ENCODE measurements at places on chromosomes 16 and 17. TPM values are rescaled to one million over a fixed set of nuclear protein-coding genes. Genes with fewer than 3 reads are reported as not detected.
A peak's percentile ranks its signal among the peaks of the same experiment; 100 is the strongest.

TP53TG3C gene
- total RNA-seq = not detected

- DNase-seq = no peak
- no peak overlapping the region for H3K27ac ChIP-seq
- no peaks in the 10 kb centered on the region for H3K36me3 ChIP-seq
These were observed 61.3 kb downstream of the NKD1 start for GRCh38 chr16:50609471-50609870.

DNA sequence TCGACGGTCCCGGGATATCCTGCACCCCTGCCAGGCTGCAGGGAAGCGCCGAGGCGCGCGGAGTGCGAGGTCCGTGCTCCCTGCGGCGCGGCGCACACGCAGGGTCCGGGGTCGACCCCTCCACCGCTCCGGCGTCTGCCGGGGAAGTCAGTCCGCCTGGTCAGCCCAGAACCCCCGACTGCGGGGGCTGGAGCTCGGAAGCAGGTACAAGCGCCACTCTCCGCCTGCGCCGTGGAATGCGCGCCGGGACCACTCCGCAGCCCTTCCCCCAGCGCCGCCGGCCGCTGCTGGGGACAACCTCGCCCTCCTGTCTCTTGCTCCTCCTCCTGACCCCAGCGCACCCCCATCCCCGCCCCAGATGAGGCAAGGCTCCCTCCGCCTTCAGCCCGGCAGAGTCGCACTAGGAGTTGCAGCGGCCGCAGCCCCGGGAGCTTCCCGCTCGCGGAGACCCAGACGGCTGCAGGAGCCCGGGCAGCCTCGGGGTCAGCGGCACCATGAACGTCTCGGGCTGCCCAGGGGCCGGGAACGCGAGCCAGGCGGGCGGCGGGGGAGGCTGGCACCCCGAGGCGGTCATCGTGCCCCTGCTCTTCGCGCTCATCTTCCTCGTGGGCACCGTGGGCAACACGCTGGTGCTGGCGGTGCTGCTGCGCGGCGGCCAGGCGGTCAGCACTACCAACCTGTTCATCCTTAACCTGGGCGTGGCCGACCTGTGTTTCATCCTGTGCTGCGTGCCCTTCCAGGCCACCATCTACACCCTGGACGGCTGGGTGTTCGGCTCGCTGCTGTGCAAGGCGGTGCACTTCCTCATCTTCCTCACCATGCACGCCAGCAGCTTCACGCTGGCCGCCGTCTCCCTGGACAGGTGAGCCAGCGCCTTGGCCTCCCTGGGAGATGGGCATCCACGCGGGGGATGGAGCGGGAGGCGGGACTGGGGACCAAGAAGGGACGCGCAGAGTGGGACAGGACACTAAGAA lies at the start of gene GALR2:
TSS of gene GALR2 (plus strand) at position 392 of the 974 bp plus-strand sequence. CDS start at position 495, 103 bp downstream.
- DNase-seq = no peak
- H3K36me3 ChIP-seq = no peaks in the 10 kb centered on the region
- no peaks in the 10 kb centered on the region for H3K4me1 ChIP-seq
- no peak within 1 kb of the TSS for H3K4me3 ChIP-seq
- H3K27me3 ChIP-seq = no peaks in the 10 kb centered on the region

GRCh38 chr17:29874931-29875596 lies 55.0 kb downstream of the SSH2 start:
- H3K27ac ChIP-seq = no peak overlapping the region
- DNase-seq = no peak
- no peaks in the 10 kb centered on the region for H3K27me3 ChIP-seq

ZPBP2 gene
- not detected for total RNA-seq

GRCh38 chr16:12885742-12886141 lies 15.7 kb upstream of the SHISA9 start:
- H3K4me3 ChIP-seq = no peak overlapping the region
- H3K27ac ChIP-seq = no peak overlapping the region
- H3K36me3 ChIP-seq = no peaks in the 10 kb centered on the region
- H3K27me3 ChIP-seq = no peaks in the 10 kb centered on the region
- DNase-seq = no peak

PMFBP1 gene
- total RNA-seq = 0.66 TPM

- no peaks in the 10 kb centered on the region for H3K36me3 ChIP-seq
- H3K27me3 ChIP-seq = no peaks in the 10 kb centered on the region
- H3K4me1 ChIP-seq = no peaks in the 10 kb centered on the region
- no peak overlapping the region for H3K27ac ChIP-seq
These were observed 396.5 kb upstream of the PMFBP1 start for GRCh38 chr16:72568502-72568901.

DNA sequence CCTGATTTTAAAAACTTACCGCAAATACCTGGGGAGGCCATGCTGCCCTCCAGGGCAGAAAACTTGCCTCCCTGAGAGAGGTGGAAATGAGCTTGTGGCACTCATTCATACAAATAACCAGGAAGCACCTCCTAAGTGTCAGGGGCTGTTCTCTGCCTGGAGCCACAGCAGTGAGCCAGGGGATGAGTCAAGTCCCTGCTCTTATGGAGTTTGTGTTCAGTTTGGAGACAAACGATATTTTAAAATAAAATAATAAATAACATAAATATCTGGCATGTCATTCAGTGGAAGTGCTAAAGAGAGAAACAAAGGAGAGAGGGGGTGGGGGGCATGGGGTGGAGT lies 313.8 kb downstream of the C16orf95 start:
- H3K27me3 ChIP-seq = no peaks in the 10 kb centered on the region

DNA sequence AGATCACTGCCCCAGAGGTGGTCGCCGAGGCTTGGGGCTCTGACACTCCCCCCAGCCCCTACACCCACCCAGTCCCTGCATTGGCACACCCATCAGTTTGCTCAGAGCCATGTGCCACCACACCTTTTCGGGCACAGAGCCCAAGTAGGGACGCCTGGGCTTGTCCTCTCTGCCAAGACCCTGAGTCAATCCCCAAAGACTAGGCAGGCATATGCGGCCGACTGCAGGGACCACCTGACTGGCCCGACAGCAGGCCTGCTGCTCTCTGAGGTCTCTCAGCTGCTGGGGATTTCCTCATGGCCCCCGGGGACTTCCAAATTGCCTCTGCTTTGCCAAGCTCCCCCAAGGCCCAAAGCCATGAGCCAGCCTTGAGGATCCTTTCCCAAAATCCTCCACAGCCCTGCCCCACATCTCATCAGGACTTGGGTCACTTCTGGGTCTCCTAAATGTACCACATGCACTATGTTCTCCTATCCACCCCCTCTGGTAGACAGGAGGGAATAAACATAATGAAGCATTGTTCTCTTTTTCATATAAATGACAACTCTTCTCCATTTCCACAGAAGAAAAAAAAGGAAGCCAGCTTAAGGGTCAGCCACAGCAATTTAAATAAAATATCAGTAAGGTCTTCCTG lies 30.6 kb downstream of the MYO18A start:
- H3K36me3 ChIP-seq = no peaks in the 10 kb centered on the region
- no peaks in the 10 kb centered on the region for H3K4me1 ChIP-seq
- DNase-seq = peak; percentile 63
- H3K4me3 ChIP-seq = no peak overlapping the region

GRCh38 chr17:12730421-12730820 lies 58.9 kb upstream of the ARHGAP44 start:
- H3K36me3 ChIP-seq = peaks cover 2% of the 10 kb centered on the region
- no peaks in the 10 kb centered on the region for H3K27me3 ChIP-seq
- H3K4me1 ChIP-seq = peaks cover 11% of the 10 kb centered on the region
- DNase-seq = no peak
- peak overlapping the region; percentile 67 for H3K27ac ChIP-seq
- H3K4me3 ChIP-seq = no peak overlapping the region

DNA sequence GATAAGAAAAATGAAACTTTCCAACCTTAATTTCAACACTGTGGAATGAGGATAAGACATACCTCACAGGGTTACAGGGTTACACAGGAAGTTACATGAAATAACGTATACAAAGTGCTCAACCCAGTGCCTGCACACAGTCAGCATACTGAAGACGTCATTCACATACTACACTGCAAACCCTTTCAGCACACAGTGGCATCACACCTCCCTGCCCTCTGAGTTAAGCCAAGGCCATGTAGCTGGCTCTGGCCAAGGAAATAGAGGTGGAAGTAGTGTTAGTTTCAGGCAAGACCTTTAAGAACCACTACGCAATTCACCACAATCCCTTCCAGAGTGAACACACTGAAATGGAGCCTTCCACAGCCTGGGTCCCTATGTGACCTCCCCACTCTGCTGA lies 46.6 kb upstream of the GSG1L start:
- no peaks in the 10 kb centered on the region for H3K36me3 ChIP-seq
- H3K27me3 ChIP-seq = no peaks in the 10 kb centered on the region
- H3K4me3 ChIP-seq = no peak overlapping the region
- no peak for DNase-seq
- H3K4me1 ChIP-seq = no peaks in the 10 kb centered on the region
- no peak overlapping the region for H3K27ac ChIP-seq

AOC3 gene
- 344 TPM for total RNA-seq

GRCh38 chr17:71032746-71033273 lies 863.5 kb downstream of the KCNJ2 start:
- H3K4me3 ChIP-seq = no peak overlapping the region
- H3K27me3 ChIP-seq = no peaks in the 10 kb centered on the region
- no peak overlapping the region for H3K27ac ChIP-seq
- no peak for DNase-seq
- H3K4me1 ChIP-seq = no peaks in the 10 kb centered on the region

RGS9 gene
- total RNA-seq = 7.1 TPM

DNA sequence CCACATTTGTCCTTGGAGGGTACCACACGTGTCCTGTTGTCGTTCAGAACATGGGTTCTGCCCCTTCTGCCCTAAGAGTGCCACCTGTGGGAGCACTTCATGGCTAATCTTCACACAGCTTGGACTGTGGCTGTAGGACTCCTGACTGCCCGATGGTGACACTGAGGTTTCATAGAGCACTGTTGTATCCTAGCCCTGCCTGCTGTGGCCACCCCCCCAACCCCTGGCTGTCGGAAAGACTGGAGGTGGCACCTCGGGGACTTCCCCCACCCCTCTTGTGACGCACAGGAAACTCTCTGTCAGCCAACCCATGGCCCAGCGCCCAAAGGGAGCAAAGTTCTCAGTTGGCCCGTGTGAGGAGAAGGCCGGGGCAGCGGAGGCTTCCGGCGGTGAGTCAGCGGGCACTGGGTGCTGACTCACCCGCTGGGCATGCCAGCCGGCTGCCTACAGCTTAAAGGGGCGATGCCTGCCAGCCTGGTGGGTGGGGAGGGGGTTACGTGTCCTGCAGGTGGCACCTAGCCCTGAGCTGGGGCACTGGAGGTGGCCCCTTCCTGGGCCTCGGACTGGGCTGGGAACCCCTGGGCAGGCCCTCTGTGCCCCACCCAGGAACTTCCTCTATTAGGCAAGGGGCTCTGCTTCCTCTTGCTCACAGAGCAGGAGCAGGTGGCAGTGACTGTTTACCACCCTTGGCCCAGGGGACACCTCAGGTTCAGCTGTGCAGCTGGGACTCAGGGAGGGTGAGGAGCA lies 3.4 kb downstream of the MAP2K3 start:
- H3K27me3 ChIP-seq = no peaks in the 10 kb centered on the region
- no peak overlapping the region for H3K4me3 ChIP-seq
- peak; percentile 98 for DNase-seq
- H3K4me1 ChIP-seq = peaks cover 4% of the 10 kb centered on the region
- H3K36me3 ChIP-seq = no peaks in the 10 kb centered on the region

GRCh38 chr17:59381716-59382570 lies 50.5 kb downstream of the YPEL2 start:
- H3K27me3 ChIP-seq = no peaks in the 10 kb centered on the region
- no peaks in the 10 kb centered on the region for H3K36me3 ChIP-seq
- H3K4me1 ChIP-seq = peaks cover 7% of the 10 kb centered on the region
- H3K4me3 ChIP-seq = no peak overlapping the region

CACNG4 gene
- not detected for total RNA-seq

DNA sequence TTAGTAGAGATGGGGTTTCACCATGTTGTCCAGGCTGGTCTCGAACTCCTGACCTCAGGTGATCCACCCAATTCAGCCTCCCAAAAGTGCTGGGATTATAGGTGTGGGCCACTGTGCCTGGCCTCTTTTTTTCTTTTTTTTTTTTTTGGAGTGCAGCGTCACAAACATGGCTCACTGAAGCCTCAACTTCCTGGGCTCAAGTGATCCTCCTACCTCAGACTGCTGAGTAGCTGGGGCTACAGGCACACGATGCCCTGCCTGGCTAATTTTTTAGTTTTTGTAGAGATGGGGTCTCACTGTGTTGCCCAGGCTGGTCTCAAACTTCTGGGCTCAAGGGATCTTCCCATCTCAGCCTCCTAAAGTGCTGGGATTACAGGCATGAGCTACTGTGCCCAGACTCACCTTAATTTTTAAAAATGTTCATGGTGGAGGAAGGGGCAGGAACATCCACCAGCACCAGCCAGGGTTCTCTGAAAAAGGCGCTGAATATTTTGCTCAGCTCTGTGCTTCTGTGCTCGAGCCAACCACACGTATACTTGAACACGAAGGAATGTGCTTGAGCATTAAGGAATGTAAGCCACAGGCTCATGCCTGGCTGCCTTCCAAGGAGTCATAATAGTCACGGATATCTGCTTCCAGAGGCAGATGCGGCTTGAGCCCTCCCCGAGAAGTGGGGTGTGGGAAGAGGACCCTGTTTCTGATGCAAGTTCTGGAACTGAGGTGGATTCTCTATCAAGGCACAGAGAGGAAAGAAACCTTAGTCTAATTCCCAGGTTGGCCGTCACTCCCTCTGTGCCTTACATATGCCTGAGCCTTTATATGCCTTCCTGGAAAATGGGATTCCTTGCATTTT lies 65.5 kb upstream of the CREBBP start:
- DNase-seq = peak; percentile 79
- no peaks in the 10 kb centered on the region for H3K27me3 ChIP-seq
- no peaks in the 10 kb centered on the region for H3K36me3 ChIP-seq
- no peak overlapping the region for H3K4me3 ChIP-seq
- peak overlapping the region; percentile 78 for H3K27ac ChIP-seq

DNA sequence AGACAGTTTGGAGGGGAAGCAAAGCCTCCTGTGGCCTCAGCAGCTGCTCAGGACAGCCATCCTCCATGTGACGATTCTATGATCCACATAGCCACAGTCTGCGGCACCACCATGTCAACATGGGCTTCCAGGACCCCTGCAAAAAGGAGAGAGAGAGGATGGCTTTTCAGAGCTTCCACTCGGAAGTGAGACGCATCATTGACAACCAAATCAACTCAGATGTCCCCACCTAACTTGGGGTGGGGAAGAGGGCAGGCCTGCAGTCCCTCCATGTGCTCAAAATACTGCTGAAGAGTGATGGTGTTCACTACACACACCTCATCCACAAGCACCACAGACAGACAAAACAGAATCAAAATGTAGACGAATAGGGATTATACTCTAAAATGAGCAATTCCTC lies 5.9 kb upstream of the METTL16 start:
- DNase-seq = no peak
- H3K4me3 ChIP-seq = no peak overlapping the region
- H3K27ac ChIP-seq = no peak overlapping the region

DNA sequence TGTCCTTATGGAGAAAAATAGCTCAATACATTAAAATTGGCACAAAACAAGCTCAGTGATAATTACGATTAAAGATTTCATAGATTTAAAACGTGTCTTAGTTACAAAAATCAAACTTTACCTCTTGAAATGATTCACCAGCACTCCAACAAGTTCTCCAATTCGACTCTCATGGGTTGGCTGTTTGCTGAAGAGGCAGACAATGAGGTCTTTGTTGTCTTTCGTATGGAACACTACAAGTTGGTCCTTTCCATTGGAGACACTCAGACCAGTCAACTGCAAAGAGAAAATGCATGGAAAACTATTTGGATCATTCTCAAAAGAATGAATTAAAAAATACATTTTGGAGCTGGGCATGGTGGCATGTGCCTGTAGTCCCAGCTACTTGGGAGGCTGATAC lies 118.2 kb downstream of the CDK5R1 start:
- no peaks in the 10 kb centered on the region for H3K27me3 ChIP-seq
- no peak overlapping the region for H3K4me3 ChIP-seq
- H3K36me3 ChIP-seq = no peaks in the 10 kb centered on the region
- H3K4me1 ChIP-seq = no peaks in the 10 kb centered on the region
- H3K27ac ChIP-seq = no peak overlapping the region

G6PC1 gene
- total RNA-seq = not detected
